ENCODE measurements at places on chromosomes 13 and 19.
A peak's percentile ranks its signal among the peaks of the same experiment; 100 is the strongest.

- no peak for DNase-seq
Measured at GRCh38 chr13:22161871-22162270, 491.0 kb downstream of the FGF9 start.

- peak; percentile 94 for DNase-seq
Measured at GRCh38 chr19:12766051-12766521, 9.3 kb downstream of the HOOK2 start.

DNA sequence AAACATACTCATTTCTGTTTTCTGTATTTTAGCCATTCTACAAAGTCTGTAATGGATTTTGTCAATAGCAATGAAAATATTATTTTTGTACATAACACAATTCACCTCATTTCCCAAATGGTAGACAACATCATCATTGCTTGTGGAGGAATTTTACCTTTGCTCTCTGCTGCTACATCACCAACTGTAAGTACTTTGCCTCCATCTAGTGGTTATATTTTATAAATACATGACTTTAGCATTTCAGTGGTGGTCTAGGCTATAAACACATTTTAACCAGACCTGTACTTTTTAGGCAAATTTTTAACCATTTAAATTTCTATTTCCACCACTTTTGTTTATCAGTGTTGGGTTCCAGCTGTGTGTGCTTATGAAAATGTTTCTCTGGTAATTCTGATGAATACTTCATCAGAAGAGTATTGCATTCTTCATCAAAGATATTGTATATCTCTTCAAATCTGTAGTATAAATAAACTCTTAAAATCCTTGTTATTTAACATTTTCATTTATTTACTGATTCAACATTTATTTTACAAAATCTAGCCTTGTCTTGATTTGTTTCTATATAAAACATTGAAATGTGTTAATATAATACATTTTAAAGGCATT is 222.4 kb downstream of the NBEA start:
- DNase-seq = peak; percentile 55

GRCh38 chr19:46951171-46951986 is 68.3 kb upstream of the NPAS1 start:
- DNase-seq = peak; percentile 37

- no peak for DNase-seq
Measured at GRCh38 chr13:85441364-85441763, 357.9 kb downstream of the SLITRK6 start.

GRCh38 chr13:85277748-85278147 is 521.5 kb downstream of the SLITRK6 start:
- no peak for DNase-seq

- DNase-seq = peak; percentile 53
Measured at GRCh38 chr19:45919678-45920077, 5.1 kb upstream of the NANOS2 start.

- DNase-seq = peak; percentile 82
Measured at GRCh38 chr13:32427852-32428580, at the start of gene N4BP2L1. TSS of gene N4BP2L1 (minus strand) at chr13:32428130. CDS start at chr13:32428082, 48 bp downstream.

- peak; percentile 64 for DNase-seq
Measured at GRCh38 chr13:75195495-75196146, 286.3 kb downstream of the TBC1D4 start.

GRCh38 chr13:39302820-39303219 is 264.6 kb downstream of the NHLRC3 start:
- no peak for DNase-seq

- peak; percentile 81 for DNase-seq
Measured at GRCh38 chr19:42386974-42387707, 3.0 kb downstream of the CNFN start.

GRCh38 chr19:16514383-16515019 is 18.3 kb downstream of the C19orf44 start:
- DNase-seq = no peak

GRCh38 chr13:95269756-95270155 is 31.5 kb downstream of the ABCC4 start:
- DNase-seq = no peak

- DNase-seq = no peak
Measured at GRCh38 chr13:110916301-110917142, 1.7 kb upstream of the ANKRD10 start.

GRCh38 chr13:113992276-113993005 is 18.6 kb upstream of the C13orf46 start:
- no peak for DNase-seq

GRCh38 chr13:75255147-75255546 is 226.8 kb downstream of the TBC1D4 start:
- no peak for DNase-seq

DNA sequence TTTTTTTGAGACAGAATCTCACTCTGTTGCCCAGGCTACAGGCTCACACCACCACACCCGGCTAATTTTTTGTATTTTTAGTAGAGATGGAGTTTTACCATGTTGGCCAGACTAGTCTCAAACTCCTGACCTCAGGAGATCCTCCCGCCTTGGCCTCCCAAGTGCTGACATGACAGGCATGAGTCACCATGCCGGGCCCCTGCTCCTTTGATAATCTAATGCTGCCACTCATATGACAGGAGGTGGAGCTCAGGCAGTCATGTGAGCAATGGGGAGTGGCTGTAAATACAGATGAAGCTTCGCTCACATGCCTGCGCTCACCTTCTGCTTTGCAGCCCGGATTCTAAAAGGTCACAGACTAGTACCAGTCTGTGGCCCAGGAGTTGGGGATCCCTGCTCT is 25.1 kb downstream of the ARHGEF18 start:
- no peak for DNase-seq

Data from retina (tissue), 1 donor.